ENCODE measurements at places on chromosomes 3 and 15.

GRCh38 chr3:166013073-166013679 lies 176.0 kb upstream of the BCHE start:
- DNase-seq: no peak

GRCh38 chr3:37375184-37376127 lies 201.1 kb upstream of the LRRFIP2 start:
- DNase-seq: no peak

GRCh38 chr15:42020713-42021273 lies at the start of gene PLA2G4E:
Gene PLA2G4E, minus strand, starts transcription at chr15:42021042. Its CDS starts 12 bp downstream, at chr15:42021030.
- no peak for DNase-seq

DNA sequence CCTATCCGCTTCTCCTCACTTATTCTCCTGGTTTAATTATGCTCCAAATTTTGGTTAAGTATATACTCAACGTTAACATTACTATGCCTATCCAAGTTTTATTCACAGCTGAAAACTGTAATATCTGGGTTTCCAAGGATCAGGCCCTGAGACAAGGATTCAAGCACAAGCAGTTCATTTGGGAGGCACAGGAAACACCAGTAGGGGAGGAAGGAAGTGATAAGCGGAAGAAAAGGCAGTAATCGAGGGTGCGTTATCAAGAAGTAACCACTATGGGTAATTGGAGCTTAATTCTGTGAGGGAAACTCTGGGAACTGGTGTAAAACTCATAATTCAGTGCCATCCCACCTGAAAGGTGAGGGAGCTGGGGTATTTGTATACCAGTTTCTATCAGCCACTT lies 120.3 kb downstream of the KCNAB1 start:
- DNase-seq: no peak

- no peak for DNase-seq
Observed at GRCh38 chr3:86208772-86209171, 782.2 kb downstream of the VGLL3 start.

Measured in stimulated activated CD8-positive, alpha-beta memory T cell treated with anti-CD3 and anti-CD28 coated beads, Interleukin-4, amount 100 ng/mL, for 1 hour (primary cell).